A172 (cell line): ENCODE measurements at places on chromosomes 2 and 18. TPM values are rescaled to one million over a fixed set of nuclear protein-coding genes. Genes with fewer than 3 reads are reported as not detected.

The PREPL gene
- total RNA-seq = 53.9 and 62.7 TPM in 2 replicates

DNA sequence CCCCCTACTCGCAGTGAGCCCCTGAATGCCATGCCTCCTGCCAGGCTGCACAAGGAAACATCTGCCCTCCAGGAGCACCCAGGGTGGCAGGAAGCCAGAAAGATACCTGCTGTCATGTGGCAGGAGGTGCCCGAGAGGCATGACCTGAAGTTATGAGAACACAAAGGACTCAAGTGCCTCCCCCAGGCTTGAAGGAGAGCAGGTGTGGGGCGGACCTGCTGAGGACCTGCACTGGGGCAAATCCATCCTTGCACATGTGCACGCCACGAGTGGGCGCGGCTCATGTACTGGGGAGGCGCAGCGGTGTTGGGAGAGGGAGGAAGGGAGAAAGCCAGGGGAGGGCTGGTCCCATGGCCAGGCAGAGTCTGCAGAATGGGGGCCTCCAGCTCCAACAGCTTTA lies 26.9 kb downstream of the SDC1 start:
- DNase-seq = no peak

The FSHR gene
- total RNA-seq = not detected in 2 replicates

- no peak for DNase-seq
These were observed 32.6 kb downstream of the MYL12B start for GRCh38 chr18:3294435-3295080.

The MEIS1 gene
- 29.0 and 30.1 TPM in 2 replicates for total RNA-seq

DNA sequence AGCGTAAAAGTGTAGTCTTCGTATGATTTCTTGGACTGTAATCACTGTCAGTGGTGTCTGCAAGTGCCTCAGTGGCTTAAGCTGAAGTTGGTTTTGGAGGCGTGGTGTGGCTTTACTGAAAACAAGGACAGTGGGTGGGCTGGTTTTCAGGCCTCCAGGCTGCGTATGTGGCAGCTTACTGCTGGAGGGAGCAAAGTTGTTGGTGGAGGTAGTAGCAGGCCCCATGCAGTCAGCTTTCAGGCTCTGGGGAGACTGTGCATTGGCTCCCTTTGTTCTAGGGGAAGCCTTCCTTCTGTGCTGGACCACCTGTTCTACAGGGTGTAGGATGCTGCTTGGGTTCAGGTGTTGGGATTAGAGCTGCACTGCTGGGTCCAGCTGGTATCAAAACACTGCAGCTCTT lies 91.6 kb downstream of the NCK2 start:
- DNase-seq = no peak

GRCh38 chr2:216245391-216245975 lies 126.8 kb downstream of the MARCHF4 start:
- no peak for DNase-seq

DNA sequence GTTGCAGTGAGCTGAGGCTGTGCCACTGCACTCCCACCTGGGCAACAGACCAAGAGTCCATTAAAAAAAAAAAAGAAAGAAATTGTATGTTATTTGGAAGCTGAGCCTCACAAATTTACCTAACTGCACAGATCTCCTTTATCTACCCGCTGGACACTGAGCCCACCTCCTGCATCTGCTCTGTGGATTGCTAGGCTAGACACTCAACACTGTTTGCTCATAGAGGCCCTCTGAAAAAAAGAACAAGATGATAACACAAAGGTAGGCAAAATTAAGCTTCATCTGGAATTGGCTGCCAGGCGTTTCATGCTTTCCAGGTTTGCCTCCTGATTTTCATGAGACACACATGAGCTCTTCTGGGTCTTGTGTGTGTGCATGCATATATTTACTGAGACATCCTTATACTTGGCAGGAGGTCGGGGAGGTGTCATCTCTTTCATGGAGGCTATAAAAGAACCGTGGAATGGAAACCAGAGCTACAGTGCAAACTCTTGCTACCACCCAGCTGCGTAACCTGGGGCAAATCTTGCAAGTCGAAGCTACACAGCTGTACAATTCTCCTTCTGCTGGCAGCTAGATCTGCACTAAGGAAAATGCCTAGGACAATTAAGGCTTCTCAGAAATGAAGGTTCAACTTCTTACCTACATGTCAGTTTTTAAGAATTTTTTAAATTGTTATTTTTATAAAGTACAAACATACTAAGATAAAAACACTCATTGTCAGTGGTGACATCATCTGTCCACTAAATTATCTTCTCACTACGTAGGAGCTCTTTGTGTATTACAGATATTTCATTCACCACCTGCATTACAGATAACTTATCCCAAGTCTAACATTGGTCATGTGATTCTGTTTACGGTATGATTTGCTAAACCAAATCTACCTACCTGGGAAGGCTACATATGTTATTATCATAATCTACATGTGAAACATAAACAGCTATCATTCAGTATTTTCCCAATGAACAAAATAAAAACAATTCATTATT lies 63.1 kb downstream of the CABYR start:
- DNase-seq = no peak

The ASB18 gene
- total RNA-seq = not detected in 2 replicates

- no peak for DNase-seq
These were observed 38.2 kb upstream of the DPP4 start for GRCh38 chr2:162111958-162112850.
